H9 (cell line): ENCODE measurements at places on chromosomes 6 and 20. TPM values are rescaled to one million over a fixed set of nuclear protein-coding genes. Genes with fewer than 3 reads are reported as not detected.

- no peak overlapping the region for H3K27ac ChIP-seq
- no peaks in the 10 kb centered on the region for H3K4me1 ChIP-seq
- no peak for DNase-seq
- no peak overlapping the region for H3K4me3 ChIP-seq
These were observed 41.3 kb upstream of the SSTR4 start for GRCh38 chr20:22993823-22994222.

The TINAG gene
- total RNA-seq: not detected in 2 replicates

The VSX1 gene
- total RNA-seq: not detected in 2 replicates

GRCh38 chr6:77568570-77568969 is 84.3 kb upstream of the MEI4 start:
- no peaks in the 10 kb centered on the region for H3K27me3 ChIP-seq
- no peaks in the 10 kb centered on the region; the same call in 1 of the 2 replicates for H3K4me1 ChIP-seq
- no peak overlapping the region for H3K27ac ChIP-seq
- peaks cover 3% of the 10 kb centered on the region; the same call in 1 of the 3 replicates for H3K36me3 ChIP-seq
- no peak overlapping the region for H3K4me3 ChIP-seq
